ENCODE measurements at places on chromosomes 2 and 18. TPM values are rescaled to one million over a fixed set of nuclear protein-coding genes. Genes with fewer than 3 reads are reported as not detected.

The GALR1 gene
- not detected for total RNA-seq

The SLC9A4 gene
- total RNA-seq, result 0.12 TPM

The INO80C gene
- total RNA-seq, result 41.9 TPM

The ESCO1 gene
- total RNA-seq, result 21.8 TPM

The ZRANB3 gene
- total RNA-seq, result 14.5 TPM

The RGPD3 gene
- total RNA-seq, result not detected

The IL1RL1 gene
- not detected for total RNA-seq

The CD207 gene
- not detected for total RNA-seq

The C1QL2 gene
- total RNA-seq, result not detected

The WDR75 gene
- total RNA-seq, result 57.7 TPM

The GTF2A1L gene
- total RNA-seq, result not detected

The SERPINB10 gene
- not detected for total RNA-seq

The ELOA2 gene
- not detected for total RNA-seq

The SPDYA gene
- total RNA-seq, result 2.0 TPM

The GKN2 gene
- not detected for total RNA-seq

The FZD7 gene
- total RNA-seq, result 11.3 TPM

The AQP12B gene
- total RNA-seq, result not detected

The LMAN2L gene
- 32.6 TPM for total RNA-seq

The GDF7 gene
- total RNA-seq, result not detected

The RAMP1 gene
- 9.8 TPM for total RNA-seq
